ENCODE measurements at places on chromosomes 6 and 20. TPM values are rescaled to one million over a fixed set of nuclear protein-coding genes. Genes with fewer than 3 reads are reported as not detected.

Gene LRRC1
- total RNA-seq, result 11.6 TPM

Gene MAPK13
- total RNA-seq, result 34.1 TPM

Gene VWA7
- total RNA-seq, result 0.11 TPM

Gene PAK5
- total RNA-seq, result not detected

Gene HLA-DMA
- 1.1 TPM for total RNA-seq

Gene CCN6
- total RNA-seq, result not detected

Gene DACT2
- total RNA-seq, result not detected

Gene SLCO4A1
- total RNA-seq, result 2.0 TPM

Gene KCNK17
- total RNA-seq, result not detected

Gene TRAPPC3L
- not detected for total RNA-seq

Gene PTCRA
- not detected for total RNA-seq

Gene ADAM33
- 57.5 TPM for total RNA-seq

Gene CNR1
- not detected for total RNA-seq

Measured in uterine smooth muscle cell (primary cell).